NCI-H1436 treated with DMSO at 0.1 percent for 48 hours (cell line): ENCODE measurements at places on chromosomes 13 and 19.

- DNase-seq = no peak
These were observed 94.3 kb upstream of the MBNL2 start for GRCh38 chr13:97127842-97128241.

GRCh38 chr19:55490478-55491432, 2.5 kb downstream of the SSC5D start:
- no peak for DNase-seq

- peak; percentile 70 for DNase-seq
These were observed at the start of gene ZNF626 for GRCh38 chr19:20661150-20661819. ZNF626 (minus strand) TSS chr19:20661571; CDS start chr19:20661446, 125 bp downstream.

GRCh38 chr19:11705474-11705873, 33.3 kb downstream of the ZNF823 start:
- no peak for DNase-seq

- DNase-seq = no peak
These were observed 20.5 kb upstream of the RASA3 start for GRCh38 chr13:114152831-114153371.

GRCh38 chr19:35165200-35166058, 10.9 kb downstream of the FXYD5 start:
- no peak for DNase-seq

DNA sequence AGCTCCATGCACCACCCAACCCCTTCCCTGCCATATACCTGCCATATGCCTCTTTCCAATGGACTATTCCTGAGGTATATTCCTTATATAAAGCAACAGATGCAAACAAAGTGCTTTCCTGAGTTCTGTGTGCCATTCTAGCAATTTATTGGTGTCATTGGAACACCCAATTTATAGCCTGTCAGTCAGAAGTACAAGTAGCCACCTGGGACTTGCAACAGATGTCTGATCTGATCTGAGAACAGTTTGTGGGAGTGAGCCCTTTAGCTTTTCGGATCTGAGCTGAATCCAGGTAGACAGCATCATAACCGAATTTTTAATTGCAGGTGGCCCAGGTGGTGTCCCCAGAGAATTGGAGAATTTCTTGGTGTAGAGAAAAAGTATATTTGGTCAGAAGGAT, 963 bp upstream of the FPR3 start:
- DNase-seq = no peak

DNA sequence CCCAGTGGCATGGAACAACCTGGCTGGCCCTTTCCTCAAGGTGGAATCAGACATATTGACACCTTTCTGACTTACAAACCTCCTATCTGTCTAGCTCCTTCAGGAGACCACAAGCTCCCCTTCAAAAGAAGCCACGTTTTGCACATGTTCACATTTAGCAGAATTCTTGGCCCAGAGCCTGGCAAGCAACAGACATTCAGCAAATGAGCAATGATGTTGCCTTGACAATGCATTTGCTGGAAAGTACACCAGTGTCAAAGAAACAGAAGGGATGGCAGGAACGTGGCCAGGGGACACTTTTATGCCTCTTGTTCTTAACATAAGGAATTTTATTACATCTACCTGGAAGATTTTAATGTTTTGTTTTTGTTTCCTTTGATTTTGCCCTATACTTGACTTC, 85.5 kb upstream of the FGF14 start:
- no peak for DNase-seq

DNA sequence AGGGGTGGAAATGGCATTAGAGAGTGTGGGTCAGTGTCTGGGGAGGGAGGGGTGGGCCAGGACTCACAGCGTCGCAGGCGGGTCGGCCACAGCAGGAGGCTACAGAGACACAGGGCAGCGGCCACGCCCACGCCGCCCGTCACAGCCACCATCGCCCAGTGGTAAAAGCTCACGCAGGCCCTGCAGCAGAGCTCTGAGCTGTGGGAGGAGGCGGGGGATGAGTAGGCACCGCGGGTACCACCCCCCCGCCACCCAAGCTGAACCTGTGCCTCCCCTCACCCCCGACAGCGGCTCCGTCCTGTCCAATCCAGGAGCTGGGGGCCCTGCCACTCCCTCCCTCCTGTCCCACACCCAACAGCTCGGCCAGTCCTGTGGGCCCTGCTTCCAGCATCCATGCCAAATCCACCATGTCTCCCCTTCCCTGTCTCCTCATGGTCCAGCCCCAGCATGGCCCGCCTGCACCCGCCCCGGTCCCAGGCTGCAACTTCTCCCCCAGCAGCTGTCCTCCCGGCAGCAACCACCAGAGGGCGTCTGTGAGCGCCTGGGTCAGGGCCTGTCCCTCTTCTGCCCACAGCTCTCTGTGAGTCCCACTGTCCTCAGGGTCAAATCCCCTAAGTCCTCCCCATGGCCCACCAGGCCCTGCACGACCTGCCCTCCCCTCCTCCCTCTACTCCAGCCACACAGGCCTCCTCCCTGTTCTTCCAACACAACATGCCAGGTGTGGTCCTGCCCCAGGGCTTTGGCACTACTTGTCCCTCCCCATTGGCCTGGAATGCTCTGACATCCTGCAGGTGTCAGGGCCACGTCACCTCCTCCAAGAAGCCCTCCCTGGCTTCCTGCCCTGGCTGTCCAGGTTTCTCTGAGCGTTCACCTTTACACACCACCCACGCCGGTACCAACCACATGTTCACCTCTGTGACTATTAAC, 6.0 kb downstream of the TEKTIP1 start:
- DNase-seq = no peak

GRCh38 chr19:50556282-50557008, 11.8 kb downstream of the LRRC4B start:
- no peak for DNase-seq

- no peak for DNase-seq
These were observed 28.1 kb upstream of the WDR18 start for GRCh38 chr19:955803-956765.

DNA sequence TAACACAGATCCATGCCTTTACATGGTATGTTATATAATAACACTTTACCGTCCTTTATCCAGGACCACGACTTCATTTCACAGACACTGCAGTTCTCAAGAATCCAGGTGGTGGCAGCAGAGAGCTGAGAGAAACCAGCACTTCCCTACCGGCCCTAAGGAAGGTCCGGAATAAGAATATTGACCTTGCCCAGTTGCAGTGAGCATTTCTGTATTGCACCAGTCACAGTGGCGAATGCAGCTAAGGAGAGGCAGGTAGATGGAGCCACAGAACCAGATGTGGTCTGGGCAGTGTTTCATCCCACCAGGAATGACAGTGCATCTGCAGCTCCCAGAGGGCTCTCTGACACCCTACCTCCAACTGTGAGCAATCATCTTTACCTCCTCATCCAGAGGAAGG, 44.6 kb downstream of the ZNF787 start:
- no peak for DNase-seq

GRCh38 chr13:76622315-76623040, 263.7 kb downstream of the KCTD12 start:
- no peak for DNase-seq

DNA sequence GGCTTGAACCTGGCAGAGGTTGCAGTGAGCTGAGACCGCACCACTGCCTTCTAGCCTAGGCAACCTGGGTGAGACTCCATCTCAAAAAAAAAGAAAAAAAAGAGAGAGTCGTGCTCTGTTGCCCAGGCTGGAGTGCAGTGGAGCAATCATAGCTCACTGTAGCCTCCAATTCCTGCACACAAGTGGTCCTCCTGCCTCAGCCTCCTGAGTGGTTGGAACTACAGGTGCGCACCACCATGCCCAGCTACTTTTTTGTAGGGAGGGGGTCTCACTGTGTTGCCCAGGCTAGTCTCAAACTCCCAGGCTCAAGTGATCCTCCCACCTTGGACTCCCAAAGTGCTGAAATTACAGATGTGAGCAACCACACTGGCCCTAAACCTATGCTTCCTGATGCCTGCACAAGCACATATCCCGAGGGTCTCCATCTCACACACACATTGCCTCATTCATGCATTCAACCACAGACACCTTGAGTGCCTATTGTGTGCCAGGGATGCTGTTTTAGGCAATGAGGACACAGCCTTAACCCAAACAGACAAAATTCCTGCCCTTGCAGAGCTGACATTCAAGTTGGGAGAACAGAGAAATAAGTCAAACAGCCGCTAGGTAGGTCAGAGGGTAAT, 2.2 kb downstream of the ANGPTL6 start:
- no peak for DNase-seq

DNA sequence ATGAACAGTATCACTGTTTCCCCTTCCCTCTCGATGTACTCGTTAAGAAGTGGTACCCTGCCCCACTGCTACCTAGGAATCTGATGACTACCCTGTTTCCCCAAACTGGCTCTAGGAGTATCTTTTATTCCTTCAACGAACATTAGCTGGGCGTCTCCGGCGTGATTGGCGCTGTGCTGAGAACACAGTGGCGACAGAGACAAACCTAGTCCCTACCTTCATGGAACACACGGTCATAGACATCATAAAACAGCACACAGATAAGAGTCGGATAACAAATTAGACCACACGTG, 730 bp downstream of the SYMPK start:
- DNase-seq = no peak

- no peak for DNase-seq
These were observed 69.1 kb upstream of the WASF3 start for GRCh38 chr13:26488236-26489003.

DNA sequence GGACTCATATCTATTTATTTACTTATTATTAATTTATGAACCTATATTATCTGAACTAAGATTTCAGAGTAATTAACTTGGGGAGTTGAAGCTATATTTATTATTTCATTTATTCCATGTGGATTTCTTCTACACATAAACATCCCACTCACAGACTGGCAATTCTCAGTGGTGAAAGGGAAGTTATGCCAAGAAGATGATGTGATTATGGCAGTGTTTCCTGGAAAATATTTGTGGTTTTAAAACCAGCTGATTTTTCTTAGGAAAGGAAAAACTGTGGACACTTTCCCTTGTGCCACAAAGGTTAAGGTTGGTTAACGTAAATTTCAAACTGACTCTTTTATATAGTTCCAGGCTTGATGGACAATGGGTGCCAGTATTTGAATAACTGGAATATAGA, 513.1 kb downstream of the SLITRK6 start:
- no peak for DNase-seq

DNA sequence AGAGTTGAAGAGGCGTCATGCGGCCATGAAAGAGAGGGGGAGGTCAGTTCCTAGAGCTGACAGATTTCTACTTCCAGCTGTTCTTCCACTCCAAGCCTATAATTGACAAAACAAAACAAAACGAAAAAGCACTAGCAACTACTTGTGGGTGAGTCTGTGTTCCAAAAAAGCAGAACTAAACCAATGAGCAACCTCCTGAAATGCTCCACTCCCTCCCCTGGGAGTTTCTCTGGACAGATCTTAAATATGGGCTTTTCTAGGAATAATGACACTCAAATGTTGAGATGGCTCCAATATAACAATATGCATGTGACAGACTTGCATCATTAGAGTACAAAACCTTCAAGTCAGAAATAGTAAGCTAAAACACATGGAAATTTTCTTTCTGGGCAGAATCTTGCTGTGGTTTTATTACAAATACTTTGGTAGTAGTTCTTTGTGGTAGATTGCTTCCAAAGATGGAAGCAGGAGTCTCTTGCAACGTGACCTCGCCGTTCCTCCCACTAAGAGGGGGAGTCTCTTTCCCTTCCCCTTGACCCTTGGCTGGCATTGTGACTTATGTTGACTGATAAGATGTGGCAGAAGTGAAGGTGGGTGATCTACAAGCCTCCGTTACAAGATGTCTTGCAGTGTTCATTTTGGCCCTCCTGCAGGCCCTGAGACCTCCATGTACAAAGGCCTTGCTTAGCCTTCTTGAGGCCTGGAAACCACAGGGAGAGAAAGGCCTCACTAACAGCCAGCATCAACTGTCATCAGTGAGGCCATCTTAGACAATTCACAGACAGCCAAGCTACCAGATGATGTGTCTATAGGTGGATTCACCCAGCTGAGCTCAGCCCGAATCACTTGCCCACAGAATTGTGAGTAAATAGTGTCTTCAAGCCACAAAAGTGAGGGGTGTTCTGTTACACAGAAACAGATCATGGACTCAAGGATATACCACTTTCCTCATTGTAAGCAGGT, 173.1 kb upstream of the RFC3 start:
- no peak for DNase-seq

GRCh38 chr19:14112809-14113385, 4.7 kb downstream of the PRKACA start:
- DNase-seq = no peak

GRCh38 chr13:100608906-100609305, 20.3 kb upstream of the GGACT start:
- no peak for DNase-seq

GRCh38 chr19:21610341-21610740, 104.9 kb downstream of the ZNF429 start:
- DNase-seq = no peak

DNA sequence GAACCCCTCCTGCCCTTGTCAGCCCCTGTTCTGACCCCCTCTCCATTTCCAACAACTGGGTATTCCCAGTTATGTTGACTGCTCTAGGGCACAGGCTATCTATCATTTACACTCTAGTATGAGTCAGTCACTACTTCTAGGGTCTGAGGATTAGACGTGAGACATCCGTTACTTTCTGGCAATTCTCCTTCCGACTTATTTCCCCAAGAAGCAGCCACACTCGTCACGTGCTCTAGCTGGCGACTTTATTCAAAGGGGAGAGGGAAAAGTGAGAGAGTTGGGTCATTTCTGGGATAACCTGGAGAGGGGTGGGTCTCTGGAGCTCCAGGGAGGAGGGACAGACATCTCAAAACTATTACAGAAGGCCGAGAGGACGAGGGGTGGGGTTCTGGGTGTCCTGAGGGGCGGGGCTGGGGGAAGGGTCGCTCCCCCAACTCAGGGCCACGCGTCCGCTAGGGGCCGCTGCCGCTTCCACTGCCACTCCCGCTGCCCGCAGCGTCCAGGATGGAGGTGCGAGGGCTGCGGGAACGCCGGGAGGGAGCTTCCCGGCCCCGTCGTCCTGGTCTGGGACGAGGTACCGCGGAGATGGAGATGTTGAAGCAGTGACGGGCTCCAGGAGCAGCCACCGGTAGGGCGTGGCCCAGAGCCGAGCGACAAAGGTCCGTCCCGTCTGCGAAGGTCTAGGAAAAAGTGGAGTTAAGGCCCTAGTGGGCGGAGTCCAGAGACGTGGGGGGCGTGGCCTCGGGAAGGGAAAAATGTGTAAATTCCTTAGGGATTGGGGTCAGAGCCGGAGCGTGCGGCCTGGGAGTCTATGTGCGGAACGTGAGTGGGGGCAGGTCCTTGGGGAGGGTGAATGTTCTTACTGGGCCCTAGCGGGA, 8.9 kb downstream of the RTBDN start:
- no peak for DNase-seq

- no peak for DNase-seq
These were observed 43.7 kb upstream of the LDLR start for GRCh38 chr19:11045536-11045935.

GRCh38 chr19:17467471-17468301, 2.6 kb upstream of the SLC27A1 start:
- DNase-seq = no peak

DNA sequence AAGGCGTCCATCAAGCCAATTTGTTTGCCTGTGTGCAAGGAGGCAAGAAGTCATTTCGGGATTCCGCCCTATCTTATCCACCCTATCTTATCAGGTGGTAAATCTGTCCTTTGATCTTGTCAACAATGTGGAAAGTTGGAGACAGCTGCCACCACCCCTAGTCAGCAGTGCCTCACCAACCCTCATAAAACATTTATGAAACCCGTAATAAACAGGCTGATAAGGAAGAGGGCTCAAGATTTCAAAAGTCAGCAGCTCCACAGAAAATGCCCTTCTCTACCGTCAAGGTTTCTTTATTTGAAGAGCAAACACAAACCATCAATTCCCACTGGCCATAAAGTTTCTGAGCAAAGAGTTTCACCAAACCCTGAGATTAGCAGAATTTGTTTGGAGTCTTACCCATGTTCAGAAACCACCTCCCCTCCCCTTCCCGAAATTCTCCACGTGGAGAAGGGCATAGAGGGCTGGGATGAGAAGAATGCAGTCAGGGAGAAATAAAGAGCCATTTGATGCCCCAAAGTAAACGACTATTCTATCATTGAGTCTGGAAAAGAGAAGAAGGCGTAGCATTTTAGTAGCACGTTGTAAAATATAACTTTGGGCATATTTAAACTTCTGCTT, 196.0 kb upstream of the GPR12 start:
- no peak for DNase-seq
